ENCODE measurements at places on chromosomes 16 and 17.

DNA sequence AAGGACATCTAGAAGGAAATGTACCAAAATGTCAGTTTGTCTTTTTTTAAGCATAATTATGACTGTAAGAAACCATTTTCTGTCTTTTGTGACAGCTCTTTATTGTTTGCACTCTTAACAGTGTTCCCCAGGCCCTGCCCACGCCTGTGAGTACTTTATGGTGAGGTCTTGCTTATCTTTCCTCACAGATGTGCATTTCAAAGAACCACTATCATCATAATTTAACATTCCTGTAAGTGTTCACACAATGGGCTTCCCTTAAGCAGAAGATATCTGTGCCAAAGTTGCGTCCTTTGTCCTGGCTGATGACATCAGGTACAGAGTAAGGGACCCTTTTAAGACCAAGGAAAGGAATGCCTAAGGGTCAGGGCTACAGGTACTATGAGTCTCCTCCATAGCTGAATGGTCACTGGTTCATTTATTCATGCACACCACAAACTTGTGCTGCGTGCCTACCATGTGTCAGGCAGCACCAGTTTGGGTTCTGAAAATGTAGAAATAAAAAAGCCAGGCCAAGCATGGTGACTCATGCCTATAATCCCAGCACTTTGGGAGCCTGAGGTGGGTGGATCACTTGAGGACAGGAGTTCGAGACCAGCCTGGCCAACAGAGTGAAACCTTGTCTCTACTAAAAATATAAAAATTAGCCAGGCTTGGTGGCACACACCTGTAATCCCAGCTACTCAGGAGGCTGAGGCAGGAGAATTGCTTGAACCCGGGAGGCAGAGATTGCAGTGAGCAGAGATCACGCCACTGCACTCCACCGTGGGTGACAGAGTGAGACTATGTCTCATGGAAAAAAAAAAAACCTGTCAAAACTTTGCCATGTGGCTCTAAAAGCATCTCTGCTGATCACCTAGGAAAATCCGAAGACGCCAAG lies 55.4 kb upstream of the NLK start:
- no peak for DNase-seq

DNA sequence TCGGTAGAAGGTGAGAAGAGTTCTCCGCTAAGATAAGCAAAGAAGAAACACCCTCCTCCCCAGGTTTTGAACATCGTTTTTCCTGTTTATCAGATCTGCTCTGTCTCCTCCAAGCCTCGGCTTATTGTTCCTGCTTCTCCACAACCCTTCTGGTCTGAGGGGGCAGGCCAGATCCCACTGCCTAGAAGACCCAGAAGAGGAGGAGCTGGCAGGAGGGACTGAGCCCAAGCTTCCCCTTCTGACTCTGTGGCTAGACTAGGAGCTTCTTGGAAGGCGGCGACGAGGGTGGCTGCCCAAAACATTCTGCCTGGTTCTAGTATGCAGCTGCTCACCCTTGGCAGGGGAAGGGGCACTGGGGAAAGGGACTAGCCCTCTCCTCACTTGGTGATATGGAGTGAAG lies 5.2 kb upstream of the HOXB5 start:
- no peak for DNase-seq

DNA sequence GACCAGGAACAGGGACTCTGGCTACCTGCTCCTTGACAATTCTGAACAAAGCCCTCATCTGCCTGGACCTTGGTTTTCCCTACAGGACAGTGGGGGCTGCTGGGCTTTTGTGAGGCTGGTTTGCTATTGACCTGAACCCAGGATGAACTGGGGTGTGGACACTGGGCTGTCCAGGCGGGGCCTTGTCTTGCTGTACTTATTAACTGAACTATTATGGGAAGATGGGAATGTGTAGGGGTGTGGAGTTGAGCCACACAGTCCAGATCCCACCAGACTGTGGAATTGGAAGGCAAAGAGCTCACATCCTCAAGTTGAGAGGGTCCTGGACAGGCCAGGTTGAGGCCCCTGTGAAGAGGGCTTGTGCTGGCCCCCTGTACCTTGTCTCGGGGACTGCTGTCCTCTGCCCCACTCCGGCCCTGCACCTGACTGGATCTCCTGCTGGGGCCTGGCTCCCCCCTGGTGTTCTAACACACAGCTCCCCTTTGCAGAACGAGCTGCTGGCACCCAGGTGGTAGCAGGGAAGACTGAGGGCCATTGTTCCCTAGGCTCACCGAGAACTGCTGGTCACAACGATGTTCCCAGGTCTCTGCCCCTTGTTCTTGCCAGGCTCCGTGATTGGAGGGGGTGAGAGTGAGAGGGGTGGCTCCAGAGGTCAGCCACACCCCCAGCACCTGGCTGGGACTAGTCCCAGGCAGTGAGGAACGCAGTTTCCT lies 51.8 kb upstream of the CDC42EP4 start:
- DNase-seq = no peak

DNA sequence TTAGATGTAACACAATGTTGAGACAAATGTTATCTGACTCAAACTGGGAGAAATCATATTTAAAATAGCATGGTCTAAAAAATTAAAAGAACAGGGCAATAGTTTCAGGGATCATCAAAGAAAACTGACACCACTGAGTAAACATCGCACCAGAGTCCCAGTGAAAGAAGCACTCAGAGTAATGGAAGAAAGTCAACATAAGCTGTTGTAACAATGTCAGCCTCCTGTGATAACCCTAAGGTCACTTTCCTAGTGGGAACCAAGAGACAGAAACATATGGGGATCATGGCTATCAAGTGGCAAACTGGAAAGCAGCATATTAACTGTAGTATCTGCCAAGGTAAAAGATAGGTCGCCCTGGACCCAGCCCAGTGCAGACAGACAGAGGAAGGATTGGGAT lies 160.8 kb downstream of the CA10 start:
- DNase-seq = no peak

DNA sequence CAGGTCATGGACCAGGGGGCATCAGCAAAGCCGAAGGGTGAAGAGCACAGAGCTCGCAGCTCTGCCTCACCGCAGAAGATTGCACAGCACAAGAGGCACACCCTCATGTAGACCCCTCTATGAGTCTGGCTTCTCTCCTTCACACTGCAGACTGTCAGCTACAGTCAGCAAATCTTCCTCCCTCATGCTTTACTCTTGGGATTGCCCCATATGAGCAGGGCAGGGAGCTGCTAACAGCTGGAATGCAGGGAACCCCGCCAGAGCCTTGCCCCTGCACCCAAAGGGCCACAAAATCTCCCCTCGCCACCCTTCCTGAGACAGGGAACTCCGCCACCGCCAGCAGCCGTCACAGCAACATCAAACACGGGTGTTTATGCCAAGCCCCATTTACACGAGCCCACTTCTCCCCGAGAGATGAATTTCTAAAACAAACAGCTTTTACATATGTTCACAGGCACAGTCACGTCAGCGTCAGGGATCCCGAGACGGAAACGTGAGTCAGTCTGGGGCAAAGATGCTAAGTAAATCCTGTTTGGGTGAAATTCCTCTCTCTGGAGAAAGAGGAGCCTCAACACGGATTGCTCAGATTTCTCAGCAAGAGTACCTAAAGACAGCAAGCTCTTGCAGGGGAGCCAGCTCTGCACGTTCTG lies 121.9 kb downstream of the CDYL2 start:
- DNase-seq = peak; percentile 81

- DNase-seq = no peak
These were observed 136.3 kb upstream of the CHMP6 start for GRCh38 chr17:80855196-80855947.

GRCh38 chr17:570388-570787 lies 144.3 kb downstream of the VPS53 start:
- no peak for DNase-seq

DNA sequence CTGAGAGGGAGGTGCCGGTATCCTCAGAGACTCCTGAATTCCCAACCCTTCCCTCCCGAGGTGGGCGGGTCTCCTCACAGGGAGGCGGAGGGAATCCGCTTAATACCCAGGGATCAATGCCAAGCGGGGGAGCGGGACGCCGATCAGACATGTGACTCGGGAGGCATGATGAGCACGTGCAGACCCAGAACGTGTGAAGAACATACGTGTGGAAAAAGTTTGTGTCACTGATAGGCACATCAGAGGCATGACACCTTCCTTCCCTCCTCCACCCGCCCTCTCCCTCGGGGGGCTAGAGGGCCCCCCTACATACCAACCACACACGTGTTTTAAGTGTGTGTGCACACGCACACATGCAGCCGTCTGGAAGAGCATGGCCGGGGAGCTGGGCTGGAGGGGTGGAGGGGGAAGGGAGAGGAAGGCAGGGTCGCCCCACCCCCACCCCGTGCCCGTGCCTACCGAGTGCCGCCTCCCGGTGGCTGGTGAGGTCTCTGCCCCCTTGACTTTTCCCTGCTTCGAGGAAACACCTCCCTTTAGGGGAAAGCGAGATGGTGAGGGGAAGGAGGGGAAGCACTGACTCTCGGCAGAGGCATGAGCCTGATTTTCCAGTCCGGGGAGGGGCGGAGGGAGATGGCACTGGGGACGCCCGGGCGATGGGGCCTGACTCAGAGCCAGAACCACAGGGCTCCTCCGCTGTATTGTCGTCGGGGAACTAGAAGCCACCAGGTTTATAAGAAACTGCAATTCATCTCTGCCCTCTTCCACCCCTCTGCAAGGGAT lies 12.1 kb upstream of the TBX21 start:
- no peak for DNase-seq

GRCh38 chr17:6712854-6713129 lies 377 bp downstream of the SLC13A5 start:
- no peak for DNase-seq

- no peak for DNase-seq
These were observed 28.6 kb downstream of the SCNN1B start for GRCh38 chr16:23330583-23331249.

DNA sequence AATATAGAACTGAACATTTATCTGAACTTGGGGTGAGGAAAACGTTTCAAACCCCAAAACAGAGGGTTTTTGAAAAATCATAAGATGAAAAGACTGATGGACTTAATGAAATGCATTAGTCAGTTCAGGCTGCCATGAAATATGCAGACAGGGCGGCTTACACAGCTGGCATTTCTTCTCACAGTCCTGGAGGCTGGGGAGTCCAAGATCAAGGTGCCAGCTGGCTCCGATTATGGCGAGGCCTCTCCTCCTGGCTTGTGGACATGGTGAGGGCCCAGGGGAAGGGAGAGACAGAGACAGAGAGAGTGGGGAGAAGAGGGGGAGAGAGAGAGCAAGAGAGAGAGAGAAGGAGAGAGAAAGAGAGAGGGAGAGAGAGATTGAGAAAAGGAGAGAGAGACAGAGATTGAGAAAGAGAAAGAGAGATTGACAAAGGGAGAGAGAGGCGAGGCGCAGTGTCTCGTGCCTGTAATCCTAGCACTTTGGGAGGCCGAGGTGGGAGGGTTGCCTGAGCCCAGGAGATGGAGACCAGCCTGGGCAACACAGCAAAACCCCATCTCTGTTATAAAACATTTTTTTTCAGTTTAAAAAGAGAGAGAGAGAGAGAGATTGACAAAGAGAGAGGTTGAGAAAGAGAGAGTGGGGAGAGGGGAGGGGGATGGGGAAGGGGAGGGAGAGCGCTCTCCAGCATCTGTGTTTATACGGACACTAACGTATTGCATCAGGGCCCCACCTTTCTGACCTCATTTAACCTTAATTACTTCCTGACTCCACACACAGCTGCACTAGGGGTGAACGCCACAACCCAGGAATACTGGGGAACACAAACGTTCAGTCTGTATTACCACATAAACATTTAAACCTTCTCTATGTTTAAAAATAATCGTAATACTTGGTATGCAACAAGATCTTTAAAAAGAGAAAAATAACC lies 24.6 kb upstream of the RPH3AL start:
- DNase-seq = no peak

DNA sequence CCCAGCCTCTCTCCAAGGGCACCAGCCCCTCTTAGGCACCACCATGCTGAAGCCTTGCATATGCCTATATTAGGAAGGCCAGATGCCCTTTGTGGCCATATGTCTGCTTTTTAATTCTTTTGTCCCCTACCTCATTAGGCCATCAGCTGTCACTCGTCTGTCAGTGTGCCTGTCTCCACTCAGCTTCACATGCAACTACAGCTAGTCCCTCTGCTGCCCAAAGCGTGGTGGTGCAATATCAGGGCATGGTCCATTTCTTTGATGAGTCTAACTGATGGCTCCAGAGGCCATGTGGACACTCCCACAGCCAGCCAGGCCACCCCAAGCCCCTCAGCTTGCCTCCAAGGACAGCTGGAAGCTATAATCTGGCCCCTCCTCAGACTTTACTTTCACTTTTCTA lies 36.3 kb downstream of the MYO18A start:
- DNase-seq = no peak

DNA sequence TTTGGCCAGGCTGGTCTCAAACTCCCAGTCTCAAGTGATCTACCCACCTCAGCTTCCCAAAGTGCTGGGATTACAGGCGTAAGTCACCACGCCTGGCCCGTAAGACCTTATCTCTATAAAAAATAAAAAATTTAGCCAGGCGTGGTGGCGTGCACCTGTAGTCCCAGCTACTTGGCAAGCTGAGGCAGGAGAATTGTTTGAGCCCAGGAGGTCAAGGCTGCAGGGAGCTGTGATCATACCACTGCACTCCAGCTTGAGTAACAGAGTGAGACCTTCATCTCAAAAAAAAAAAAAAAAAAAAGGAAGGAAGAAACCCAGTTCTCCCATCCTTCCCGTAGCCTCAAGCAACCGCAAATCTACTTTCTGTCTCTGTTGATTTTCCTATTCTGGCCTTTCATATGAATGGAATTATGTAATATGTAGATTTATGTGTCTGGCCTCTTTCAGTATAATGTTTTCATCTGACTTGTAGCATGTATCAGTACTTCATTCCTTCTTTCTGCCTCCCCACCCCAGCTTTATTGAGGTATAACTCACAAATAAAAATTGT lies 11.2 kb downstream of the CASC3 start:
- no peak for DNase-seq

DNA sequence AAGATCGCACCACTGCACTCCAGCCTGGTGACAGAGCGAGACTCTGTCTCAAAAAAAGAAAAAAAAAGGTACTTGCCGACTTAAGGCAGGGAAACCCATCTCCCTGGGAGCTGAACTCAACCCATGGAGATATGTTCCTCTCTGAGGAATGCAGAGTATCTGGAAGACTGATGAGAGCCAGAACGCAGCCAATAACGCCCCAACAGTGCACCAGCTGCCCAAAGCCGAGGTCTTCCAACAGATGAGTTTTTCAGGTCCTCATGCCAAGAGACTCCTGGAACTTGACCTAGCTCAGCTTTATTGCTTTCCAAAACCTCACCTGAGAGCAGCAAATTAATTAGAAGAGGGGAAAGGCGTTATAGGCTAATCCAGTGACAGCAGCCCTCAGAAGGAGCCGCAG lies 9.4 kb downstream of the ELAC2 start:
- DNase-seq = no peak

DNA sequence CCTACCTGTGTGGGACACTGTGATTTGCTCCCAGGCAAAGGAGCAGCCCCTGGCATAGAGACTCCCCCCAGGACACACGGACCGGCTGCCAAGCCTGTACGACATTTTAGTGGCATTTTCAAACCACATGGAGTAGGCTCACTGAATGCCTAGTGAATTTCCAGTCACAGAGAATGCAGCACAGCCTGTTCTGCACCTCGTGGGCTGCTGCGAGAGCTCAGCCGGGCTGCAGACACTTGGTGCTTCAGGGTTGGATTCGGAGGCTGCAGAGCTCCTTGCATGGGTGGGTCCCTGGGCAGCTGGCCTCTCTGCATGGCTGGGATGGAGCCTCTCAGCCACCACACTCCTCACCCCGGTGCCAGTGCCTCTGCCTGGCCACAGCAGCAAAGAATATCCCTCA lies 51.2 kb upstream of the HNF1B start:
- no peak for DNase-seq

- DNase-seq = no peak
These were observed 30.6 kb downstream of the CHD9 start for GRCh38 chr16:53085369-53085843.

GRCh38 chr16:56048425-56049105 lies 142.7 kb upstream of the GNAO1 start:
- no peak for DNase-seq

All from skeletal muscle cell (primary cell).